GM12891 (cell line): ENCODE measurements at places on chromosomes 13 and 19.

GRCh38 chr13:110062077-110062776 lies 244.7 kb downstream of the COL4A1 start:
- no peak for DNase-seq

GRCh38 chr13:31172535-31172934 lies 10.8 kb upstream of the HSPH1 start:
- DNase-seq, result no peak

DNA sequence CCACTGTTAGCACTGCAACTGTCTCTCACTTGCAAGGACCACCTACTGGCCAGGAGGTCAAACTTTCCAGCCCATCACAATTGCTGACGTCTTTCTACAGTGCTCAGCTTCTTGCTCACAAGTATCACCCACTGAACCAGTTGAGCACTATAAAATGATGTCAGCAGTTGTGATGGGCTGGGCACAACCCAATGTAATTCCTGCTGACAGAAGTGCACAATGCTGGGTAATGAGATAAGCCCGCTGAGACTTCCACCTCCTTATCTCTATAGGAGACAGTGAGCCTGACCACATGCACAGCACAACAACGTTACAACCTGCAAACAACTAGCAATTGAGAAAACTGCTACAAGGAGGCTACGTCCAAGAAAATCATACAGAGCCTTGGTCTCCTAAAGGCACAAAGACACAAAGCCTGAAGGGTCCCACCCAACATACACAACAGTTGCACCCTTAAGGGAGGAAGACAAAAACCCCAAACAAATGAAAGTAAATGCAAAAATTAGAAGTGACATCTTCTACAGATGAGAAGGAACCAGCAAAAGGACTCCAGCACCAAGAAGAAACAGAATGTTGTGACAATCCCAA lies 273.2 kb downstream of the LIG4 start:
- no peak for DNase-seq

DNA sequence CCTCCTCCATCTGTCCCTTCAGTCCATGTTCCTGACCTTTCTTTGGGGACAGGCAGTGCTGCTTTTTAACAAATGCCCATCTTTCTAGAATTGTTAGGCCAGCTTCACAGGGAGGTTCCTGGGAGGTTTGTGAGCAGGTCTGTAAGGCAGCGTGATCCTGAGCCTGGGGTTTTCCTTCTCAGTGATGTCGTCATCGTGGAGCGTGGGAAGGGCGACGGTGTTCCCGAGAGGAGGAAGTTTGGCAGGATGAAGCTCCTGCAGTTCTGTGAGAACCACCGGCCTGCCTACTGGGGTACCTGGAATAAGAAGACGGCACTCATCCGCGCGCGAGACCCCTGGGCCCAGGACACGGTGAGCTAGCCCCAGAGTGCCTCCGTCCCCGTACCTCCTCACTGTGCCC lies 26.8 kb downstream of the CHAF1A start:
- DNase-seq, result no peak

DNA sequence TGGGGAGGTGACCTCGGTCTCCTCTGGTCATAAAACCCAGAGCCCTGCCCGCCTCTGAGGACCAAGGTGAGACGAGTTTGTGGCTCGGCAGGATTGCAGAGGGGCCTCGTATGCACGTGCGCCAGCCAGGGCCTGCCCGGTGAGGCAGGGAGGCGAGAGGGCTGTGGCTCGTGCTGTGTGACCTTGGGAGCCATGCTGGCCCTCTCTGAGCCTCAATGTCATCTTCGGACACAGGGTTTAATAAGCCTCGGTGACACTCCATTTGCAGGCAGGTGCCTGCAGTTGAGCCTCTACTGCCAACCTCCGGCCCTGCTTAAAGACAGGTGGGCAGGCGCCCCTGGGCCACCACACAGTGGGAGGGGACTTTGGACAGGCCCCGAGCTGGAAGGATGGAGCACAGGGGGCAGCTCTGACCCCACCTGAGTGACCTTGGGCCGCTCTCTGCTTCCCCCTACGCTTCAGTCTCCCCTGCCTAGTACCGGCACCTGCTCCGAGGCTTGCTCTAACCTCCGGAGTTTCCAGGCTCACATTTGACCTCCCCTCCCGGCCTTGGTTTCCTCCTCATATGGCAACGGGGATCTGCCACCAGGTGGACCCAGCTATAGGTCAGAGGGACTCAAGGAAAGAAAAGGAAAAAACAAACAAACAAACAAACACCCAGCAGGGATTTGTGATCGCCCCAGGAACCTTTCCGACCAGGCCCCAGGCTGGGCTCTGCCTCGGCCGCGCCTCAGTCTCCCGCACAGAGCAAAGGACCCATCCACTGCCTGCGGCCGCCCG lies 3.1 kb downstream of the ZBTB7A start:
- DNase-seq, result no peak

DNA sequence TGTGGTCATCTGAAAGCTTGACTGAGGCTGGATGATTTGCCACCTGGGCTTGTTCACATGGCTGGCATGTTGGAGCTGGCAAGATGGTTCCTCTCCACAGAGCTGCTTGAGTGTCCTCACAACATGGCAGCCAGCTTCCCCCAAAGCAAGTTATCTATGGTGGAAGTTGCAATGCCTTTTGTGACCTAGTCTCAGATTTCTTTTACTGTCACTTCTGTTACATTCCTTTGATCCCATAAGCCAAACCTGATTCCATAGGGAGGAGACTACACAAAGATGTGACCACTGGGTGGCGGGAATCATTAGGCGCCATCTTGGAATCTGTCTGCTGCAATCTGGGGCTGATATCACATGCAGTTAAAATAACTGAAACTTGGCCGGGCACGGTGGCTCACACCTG lies 17.5 kb upstream of the LMTK3 start:
- DNase-seq, result no peak

DNA sequence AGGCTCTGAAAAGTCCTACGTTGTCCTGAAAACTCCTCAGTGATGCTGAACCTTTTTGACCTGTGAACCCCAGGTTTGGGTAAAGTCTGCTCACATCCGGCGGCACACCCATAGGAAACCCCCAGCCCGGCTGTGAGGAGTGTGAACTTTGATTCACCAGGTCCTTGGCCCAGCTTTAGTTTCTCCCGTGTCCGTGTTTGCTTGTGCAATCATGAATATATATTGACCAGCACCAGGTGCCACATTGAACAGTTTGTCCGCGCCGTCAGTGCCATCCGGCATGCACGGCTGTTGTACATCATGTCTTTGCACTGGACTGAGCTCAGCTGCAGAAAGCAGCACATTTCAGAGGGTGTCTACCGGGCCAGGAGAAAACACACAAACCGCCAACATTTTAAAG lies 45.3 kb downstream of the NFIC start:
- DNase-seq, result no peak
